ENCODE measurements at places on chromosomes 5 and 9. TPM values are rescaled to one million over a fixed set of nuclear protein-coding genes. Genes with fewer than 3 reads are reported as not detected.

NEUROG1 gene
- total RNA-seq, result not detected

GRCh38 chr9:7366121-7366520, 433.5 kb downstream of the DMAC1 start:
- DNase-seq, result no peak

DNA sequence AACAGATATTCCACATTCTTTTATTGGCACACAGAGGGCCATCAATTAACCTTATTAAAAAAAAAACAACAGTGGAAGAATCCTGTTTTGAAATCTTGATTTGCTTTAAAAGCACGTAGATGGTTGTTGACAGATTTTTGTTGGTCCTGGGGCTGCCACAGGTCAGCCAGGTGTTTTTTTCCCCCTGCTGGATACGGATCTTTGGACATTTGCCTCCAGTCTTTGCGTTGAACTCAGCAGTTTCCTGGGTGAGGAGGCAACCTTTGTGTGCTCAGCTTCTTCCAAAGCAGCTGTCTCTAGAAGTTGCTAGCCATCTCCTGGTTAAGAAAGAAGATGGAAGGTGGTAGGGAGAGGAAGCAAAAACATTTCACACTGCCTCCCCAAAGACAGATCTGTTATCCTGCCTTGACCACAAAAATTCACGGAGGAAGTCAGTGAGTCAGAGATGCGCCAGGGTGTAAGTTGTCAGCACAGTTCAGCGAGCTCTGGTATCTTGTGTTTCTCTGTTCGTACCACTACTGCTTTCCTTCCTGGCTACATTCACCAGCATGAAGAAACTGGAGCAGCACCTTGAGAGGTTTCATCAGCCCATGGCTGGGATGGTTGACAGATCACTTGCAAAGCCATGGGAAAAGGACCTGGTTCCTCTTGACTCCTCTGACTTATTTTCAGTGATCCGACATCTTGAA, 207.3 kb downstream of the ARHGAP26 start:
- no peak for DNase-seq

DNA sequence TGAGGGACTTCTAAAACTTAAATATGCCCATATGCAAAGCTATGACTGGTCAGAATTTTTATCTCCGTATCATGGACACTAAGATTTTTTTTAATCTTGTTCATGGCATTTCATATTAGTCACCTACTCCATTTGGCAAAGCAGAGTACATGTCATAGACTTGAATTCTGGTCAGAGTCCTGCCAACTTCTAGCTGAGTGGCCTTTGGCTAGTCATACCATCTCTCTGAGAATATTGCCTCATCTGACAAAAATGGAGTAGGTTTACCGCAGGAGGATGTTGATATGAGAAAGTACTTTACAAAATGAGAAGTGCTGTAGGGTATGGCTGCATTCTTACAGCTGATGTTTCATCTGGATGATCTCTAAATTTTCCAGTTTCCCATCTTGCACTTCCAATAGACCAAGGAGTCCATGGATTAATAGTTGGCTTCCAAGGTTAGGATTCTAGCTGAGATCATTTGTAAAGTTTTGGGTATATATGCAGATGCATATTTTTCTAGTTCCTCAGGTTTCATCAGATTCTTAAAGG, 150.8 kb upstream of the NR3C1 start:
- DNase-seq, result no peak

DNA sequence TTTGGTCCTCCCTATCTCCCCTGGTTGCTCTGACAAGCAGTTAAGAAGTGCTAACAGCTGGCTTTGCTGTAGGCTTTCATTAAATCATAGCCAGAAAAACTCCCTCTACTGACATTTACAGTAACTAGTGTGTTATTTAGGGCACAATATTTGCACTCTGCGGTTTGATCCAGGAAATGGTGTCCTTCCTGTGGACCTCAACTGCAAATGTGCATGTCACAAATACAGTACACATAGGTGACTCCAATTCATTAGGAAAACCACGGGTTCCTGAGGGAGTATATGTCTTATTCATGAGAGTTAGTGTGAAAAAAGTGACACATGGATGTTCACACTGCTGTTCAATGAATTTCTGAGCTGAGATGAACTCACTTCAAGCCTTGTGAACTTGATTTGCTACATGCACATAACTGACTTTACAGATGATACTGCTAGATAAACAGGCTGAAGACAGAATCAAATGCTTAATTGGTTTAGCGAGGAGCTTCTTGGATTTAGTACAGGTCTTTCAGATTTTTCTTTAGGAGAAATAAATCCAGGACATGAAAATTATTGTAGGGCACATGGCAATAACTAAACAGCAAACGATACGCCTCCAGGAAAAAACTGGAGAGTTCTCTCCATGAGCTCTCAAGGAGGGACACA, 281.5 kb downstream of the EFNA5 start:
- DNase-seq, result no peak

- DNase-seq, result no peak
Measured at GRCh38 chr5:2998106-2998505, 246.6 kb upstream of the IRX2 start.

- no peak for DNase-seq
Measured at GRCh38 chr9:34206561-34206960, 27.7 kb downstream of the UBAP1 start.

GRCh38 chr9:89079391-89079790, 88.1 kb downstream of the S1PR3 start:
- no peak for DNase-seq

- no peak for DNase-seq
Measured at GRCh38 chr9:87464992-87465378, 32.7 kb upstream of the DAPK1 start.

GRCh38 chr9:72440378-72440777, 75.4 kb upstream of the ZFAND5 start:
- no peak for DNase-seq
